T-cell (primary cell): ENCODE measurements at places on chromosomes 4 and X.

GRCh38 chrX:77442728-77443127 is 4.5 kb upstream of the FGF16 start:
- no peak for DNase-seq

DNA sequence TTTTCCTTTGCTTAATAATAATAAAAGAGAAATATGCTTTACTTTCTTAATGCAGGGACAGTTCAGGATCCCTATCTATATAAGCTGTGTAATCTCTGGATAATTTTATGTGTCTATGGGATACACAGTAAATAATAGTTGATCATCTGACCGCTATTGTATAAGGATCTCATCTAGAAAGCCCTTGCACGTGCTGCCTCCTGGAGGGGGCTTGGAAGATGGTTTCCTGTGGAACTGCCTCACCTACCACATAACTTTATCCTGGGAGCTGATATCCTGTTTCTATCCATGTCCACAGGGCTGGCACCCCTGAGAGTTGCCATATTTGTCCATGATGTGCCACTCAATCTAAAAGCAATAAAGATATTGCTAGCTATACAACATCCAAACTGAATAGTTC is 139.3 kb upstream of the FRMPD4 start:
- DNase-seq: no peak

DNA sequence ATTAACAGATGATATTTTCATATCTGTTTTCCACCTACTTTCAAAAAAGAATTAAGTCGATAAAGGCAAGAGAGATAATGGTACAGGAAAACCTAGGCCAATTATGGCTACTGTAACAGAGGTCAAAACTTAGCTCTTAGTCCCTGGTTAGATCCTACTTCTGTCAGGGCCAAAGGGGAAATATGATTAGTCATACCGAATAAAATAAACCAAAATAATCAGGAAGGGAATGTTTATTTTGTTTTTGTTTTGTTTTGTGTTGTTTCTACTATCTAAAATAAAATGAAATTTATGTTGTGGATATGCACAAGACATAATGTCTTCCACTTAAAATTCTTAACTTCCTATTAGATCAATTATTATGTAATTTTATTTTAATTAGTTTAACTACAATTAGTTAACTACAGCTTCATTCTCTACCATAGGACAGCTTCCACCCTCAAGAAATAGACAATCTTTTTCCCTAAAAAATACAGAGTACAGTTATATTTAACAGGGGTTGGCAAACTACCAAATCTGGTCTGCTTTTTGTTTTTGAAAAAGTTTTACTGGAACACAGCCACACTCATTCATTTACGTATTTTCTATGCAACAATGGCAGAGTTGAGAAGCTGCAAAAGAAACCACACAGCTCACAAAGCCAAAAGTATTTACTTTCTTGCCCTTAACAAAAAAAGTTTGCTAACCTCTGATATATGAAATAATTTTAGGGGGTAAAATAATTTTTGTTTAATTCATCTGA is 25.4 kb downstream of the TMEM47 start:
- no peak for DNase-seq

DNA sequence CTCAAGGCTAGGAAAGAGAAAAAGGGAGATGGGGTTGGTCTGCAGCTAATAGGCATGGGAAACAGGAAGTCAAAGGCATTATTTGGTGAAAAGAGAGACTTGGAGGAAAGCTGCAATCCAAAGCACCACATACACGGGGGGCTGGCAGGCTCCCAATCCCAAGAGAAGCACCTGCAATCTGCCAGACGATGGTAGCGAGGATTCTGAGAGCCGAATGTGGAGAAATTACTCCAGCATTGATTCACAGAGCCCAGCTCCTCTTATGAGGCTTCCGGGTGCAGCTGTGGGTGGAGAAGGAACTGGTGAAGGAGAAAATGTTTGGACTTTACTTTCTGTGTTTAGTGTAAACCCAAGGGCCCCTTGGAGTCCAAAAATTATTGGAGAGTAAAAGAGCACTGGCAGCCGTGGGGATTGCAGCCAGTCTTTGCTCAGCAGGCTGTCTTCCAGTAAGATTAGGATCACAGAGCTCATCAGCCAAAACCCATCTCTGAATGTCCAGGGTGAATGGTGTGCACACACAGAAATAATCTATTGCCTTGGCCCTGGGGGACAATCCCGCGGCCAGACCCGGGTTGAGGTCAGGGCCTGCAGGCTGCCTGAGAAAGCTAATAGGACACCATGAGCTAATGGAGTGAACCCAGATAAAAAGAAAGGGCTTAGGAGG is 197.6 kb downstream of the KIT start:
- DNase-seq: no peak

GRCh38 chrX:140034916-140035315 is 69.6 kb upstream of the CXorf66 start:
- DNase-seq: no peak

- no peak for DNase-seq
Measured at GRCh38 chrX:112233164-112233563, 150.6 kb upstream of the TRPC5 start.

DNA sequence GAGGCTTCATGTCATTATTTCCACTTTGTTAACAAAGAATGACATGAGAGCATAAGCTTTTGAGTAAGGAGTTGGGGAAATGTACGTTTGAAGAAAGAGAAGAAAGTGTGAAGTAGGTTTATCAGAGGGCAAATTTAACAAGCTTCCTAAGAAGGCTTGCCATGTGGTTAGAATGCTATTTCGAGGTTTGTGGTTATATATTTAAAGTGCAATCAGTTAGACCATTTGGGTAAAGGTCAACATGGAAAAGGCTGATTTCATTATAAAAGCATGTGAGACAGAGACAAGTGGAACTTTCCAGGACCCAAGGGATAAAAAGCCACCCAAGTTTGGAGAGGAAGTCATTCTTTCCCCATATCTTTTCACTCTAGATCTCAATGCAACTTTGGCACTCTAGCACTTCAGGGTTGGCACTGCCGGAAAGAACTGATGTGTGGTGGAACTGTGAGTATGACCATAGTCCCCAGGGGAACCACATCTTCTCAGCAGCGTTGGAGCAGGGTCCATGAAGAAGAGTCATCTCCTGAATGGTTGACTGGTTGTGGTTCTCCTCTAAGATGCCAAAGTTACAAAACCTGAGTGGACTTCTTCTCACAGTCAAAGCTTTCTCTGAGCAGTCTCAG is 529.9 kb downstream of the MID1IP1 start:
- no peak for DNase-seq

GRCh38 chrX:136493011-136493410 is 4.4 kb upstream of the HTATSF1 start:
- no peak for DNase-seq

GRCh38 chr4:78056265-78057129 is 626 bp upstream of the FRAS1 start:
- no peak for DNase-seq

- DNase-seq: no peak
Measured at GRCh38 chr4:110905367-110905766, 282.5 kb upstream of the PITX2 start.

DNA sequence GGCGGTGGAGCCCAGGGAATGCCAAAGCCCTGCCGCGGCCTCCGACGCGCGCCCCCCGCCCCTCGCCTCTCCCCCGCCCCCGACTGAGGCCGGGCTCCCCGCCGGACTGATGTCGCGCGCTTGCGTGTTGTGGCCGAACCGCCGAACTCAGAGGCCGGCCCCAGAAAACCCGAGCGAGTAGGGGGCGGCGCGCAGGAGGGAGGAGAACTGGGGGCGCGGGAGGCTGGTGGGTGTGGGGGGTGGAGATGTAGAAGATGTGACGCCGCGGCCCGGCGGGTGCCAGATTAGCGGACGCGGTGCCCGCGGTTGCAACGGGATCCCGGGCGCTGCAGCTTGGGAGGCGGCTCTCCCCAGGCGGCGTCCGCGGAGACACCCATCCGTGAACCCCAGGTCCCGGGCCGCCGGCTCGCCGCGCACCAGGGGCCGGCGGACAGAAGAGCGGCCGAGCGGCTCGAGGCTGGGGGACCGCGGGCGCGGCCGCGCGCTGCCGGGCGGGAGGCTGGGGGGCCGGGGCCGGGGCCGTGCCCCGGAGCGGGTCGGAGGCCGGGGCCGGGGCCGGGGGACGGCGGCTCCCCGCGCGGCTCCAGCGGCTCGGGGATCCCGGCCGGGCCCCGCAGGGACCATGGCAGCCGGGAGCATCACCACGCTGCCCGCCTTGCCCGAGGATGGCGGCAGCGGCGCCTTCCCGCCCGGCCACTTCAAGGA is at the start of gene FGF2:
FGF2 (plus strand) TSS at position 279 of the 705 bp plus-strand sequence; CDS start at position 623, 344 bp downstream.
- no peak for DNase-seq

DNA sequence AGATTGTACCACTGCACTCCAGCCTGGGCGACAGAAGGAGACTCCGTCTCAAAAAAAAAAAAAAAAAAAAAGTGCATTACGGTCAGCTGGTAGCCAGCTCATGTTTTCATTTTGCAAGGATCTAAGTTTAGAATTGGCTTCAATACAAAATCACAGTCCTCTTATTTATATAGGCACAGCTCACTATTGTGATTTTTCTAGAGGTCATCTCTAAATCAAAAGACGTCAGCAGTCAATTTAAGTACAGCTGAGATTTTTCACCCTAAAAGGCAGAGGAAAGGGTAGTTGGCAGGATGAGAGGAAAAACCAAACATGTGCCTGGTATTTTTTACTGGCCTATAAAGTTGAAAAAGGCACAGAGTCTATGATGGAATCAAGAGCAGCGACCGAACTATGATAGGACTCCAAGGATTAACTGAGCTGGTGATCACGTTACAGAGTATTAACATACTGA is 30.8 kb downstream of the ASB5 start:
- no peak for DNase-seq

DNA sequence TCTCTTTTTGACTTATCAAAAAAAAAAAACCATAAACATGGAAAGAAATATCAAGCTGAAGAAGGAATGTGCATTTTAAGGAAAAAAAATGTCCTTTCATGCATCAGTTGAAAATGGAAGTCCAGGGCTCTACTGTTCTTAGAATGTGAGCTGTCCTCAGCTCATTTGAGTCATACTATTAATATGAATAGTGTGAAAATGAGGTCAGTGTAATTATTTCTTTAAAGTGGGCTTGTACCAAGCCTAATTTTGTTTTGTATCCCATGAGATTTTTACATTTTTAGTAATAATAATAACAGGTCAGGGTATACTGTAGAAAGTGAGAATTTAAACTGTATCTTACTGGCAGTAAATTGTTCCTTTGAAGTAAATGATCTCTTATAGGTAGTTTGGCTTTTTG is 148.5 kb downstream of the NAA11 start:
- DNase-seq: no peak

GRCh38 chr4:166324321-166324720 is 451.3 kb downstream of the TLL1 start:
- no peak for DNase-seq

- DNase-seq: no peak
Measured at GRCh38 chrX:64395568-64395929, 297 bp upstream of the MTMR8 start.

GRCh38 chrX:118779581-118779980 is 44.0 kb upstream of the ZCCHC12 start:
- DNase-seq: no peak

DNA sequence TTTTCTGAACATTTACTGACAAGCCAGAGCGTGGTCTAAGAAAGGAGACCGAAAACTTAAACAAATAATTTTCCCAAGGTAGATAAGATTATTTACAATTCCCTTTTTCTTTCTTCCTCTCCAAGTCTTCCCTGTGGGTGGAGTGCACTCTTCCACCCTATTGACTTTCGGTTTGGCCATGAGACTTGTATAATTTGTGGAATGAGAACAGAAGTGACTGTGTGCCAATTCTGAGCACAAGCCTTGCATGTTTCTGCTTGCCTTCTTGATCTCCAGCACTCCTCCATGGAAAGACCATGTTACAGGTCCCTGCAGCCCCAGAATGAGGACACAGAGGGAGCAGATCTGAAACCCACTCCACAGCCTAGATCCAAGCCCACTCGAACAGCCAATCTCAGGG is 150.0 kb upstream of the HPGD start:
- no peak for DNase-seq

- no peak for DNase-seq
Measured at GRCh38 chr4:37389967-37390580, 145.5 kb downstream of the NWD2 start.

- no peak for DNase-seq
Measured at GRCh38 chrX:14489437-14489836, 39.9 kb upstream of the GLRA2 start.

GRCh38 chr4:915041-915474 is 17.1 kb downstream of the GAK start:
- no peak for DNase-seq

DNA sequence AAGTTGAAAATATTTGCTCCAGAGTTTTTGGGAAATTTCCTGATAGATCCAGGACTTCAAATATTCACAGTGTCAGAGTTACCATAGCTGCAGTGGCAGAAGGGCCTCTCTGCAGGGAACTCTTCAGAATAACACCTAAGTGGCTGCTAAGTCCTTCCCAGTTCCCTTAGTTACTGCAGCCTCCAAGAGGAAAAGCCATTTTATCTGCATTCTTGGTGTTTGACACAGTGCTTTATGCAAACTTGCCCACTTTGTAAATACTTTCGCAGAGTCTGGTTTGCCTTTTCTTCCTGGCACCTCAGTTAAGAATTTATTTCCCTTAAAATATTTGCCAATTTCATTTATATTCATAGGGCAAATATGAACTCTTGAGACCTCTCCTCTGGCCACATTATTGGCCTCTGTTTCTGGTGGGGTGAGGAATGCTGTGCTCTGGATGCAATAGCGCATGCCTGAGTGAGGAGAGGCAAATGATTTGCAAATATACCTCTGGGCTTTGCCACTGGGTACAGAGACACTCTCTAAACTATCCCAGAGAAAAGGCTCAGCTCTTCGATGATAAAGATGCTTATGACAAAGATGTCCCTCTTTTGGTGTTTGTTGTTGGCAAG is 566.3 kb upstream of the NR3C2 start:
- no peak for DNase-seq

- no peak for DNase-seq
Measured at GRCh38 chrX:44770121-44770520, 73.7 kb upstream of the DUSP21 start.

GRCh38 chr4:184097241-184097605 is 120.5 kb downstream of the ENPP6 start:
- DNase-seq: no peak

DNA sequence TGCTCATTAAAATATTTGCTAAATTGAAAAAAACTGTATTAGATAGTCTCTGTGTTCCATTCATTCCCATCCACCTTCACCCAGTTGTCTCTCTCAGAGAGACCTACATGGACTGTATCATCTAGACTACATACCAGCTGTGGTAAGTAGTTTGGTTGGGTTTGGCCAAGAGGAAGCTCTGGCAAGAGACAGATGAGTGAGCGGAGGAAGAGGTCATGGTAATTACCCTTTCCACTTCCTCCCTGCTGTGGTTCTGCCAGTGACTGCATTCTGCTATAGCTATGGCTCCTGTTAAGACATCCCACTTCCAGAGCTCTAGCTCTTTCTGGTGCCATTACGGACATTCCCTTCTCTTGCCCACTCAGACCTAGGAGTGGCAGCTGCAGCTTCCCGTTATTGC is 239.0 kb upstream of the MID1 start:
- DNase-seq: no peak
